H7 (cell line): ENCODE measurements at places on chromosomes 1 and 21. TPM values are rescaled to one million over a fixed set of nuclear protein-coding genes. Genes with fewer than 3 reads are reported as not detected.

ACTA1 gene
- total RNA-seq, result 0.67 and 1.8 TPM in 2 replicates

SPATA45 gene
- total RNA-seq, result 0.38 and 0.63 TPM in 2 replicates

DNA sequence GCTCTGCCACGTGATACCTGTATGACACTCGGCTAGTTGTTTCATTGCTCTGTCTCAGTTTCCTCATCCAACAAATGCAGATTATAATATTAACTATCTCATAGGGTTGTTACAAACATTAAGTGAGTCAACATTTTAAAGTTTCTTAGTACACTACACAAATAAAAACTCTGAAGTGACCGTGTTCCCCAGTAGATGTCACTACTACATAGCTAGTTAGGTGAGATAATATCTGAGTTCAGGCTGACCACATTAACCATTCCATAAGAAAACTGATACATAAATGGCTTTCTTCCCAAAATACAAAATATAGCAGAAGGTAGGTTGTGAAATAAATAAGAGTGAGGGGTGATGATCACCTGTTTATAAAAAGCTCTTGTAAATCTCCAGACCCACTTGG, 214.1 kb downstream of the NUF2 start:
- no peak for DNase-seq

DNA sequence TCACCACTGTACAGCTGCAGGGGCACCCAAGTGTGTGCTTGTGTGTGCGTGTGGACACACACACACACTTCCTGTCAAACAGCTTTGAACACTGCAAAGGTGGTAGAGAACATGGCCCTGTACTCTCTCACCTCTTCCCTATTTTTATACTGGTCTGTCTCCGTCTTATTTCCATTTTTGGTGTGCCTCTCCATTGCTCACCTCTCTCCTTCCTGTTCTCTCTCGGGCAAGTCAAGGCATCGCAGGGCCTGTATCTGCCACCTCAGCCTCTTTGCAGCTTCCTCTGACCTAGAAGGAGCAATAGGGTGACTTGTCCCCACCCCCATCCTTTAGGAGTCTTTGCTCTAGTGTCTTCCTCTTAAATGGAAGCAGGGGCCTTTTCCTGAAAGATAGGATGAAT, 2.2 kb downstream of the SMCP start:
- DNase-seq, result no peak

DNA sequence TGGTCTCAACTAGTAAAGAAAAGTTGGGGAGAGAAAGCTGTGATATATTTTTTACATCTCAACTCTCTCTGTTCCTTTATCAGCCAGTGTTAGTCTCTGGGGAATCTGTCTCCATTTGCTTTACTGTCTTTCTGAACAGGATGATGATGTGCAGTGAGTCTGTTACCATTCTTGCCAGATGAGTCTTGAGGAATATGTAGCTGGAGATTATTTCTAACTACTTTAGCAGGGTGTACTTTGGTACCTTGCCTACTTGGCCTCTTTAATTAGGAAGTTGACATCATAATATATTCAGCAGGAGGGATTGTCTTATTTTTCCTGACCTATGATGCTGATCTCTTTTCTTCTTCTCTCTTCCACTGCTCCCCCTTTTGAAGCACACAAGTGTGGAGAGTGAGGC, 15.7 kb upstream of the HAX1 start:
- DNase-seq, result no peak
